MCF 10A (cell line): ENCODE measurements at places on chromosomes 4 and X. TPM values are rescaled to one million over a fixed set of nuclear protein-coding genes. Genes with fewer than 3 reads are reported as not detected.

SMARCAD1 gene
- total RNA-seq, result 38.1 and 44.1 TPM in 2 replicates

DMRTC1 gene
- not detected in 2 replicates for total RNA-seq

MAGEE1 gene
- 0.47 and 0.79 TPM in 2 replicates for total RNA-seq

AKAP14 gene
- not detected in 2 replicates for total RNA-seq

TMSB15A gene
- total RNA-seq, result not detected in 2 replicates

GUCY1A1 gene
- total RNA-seq, result 0.34 TPM in 1 of 2 replicates, not detected in the other

TMEM47 gene
- 1.6 TPM in 2 replicates for total RNA-seq

ADAMTS3 gene
- total RNA-seq, result 0.25 and 0.58 TPM in 2 replicates

SPANXC gene
- not detected in 2 replicates for total RNA-seq

RHOXF2 gene
- total RNA-seq, result not detected in 2 replicates

TRIM60 gene
- total RNA-seq, result not detected in 2 replicates

FAM53A gene
- total RNA-seq, result 5.0 and 6.6 TPM in 2 replicates

ZAR1 gene
- not detected in 2 replicates for total RNA-seq

PRIMPOL gene
- 19.2 and 20.7 TPM in 2 replicates for total RNA-seq

CT45A10 gene
- not detected in 2 replicates for total RNA-seq

PDGFRA gene
- total RNA-seq, result not detected in 2 replicates

TMPRSS11F gene
- total RNA-seq, result not detected in 2 replicates

LGI2 gene
- total RNA-seq, result 0.20 TPM in 1 of 2 replicates, not detected in the other

SERPINA7 gene
- not detected in 2 replicates for total RNA-seq

GLRA3 gene
- not detected in 2 replicates for total RNA-seq

SERTM2 gene
- total RNA-seq, result not detected in 2 replicates

DKK2 gene
- 0.07 and 0.30 TPM in 2 replicates for total RNA-seq

POLA1 gene
- 5.8 and 9.8 TPM in 2 replicates for total RNA-seq

FGA gene
- total RNA-seq, result not detected in 2 replicates

SPINK2 gene
- not detected in 2 replicates for total RNA-seq

RIPPLY1 gene
- not detected in 2 replicates for total RNA-seq

SHROOM4 gene
- 0.12 TPM in 1 of 2 replicates, not detected in the other for total RNA-seq

PABPC5 gene
- total RNA-seq, result not detected in 2 replicates

SLC49A3 gene
- not detected in 2 replicates for total RNA-seq

SPIN4 gene
- 4.6 and 6.9 TPM in 2 replicates for total RNA-seq

LETM1 gene
- 85.0 and 86.3 TPM in 2 replicates for total RNA-seq

EGF gene
- total RNA-seq, result 0.12 TPM in 1 of 2 replicates, not detected in the other

HELT gene
- total RNA-seq, result not detected in 2 replicates

CSAG2 gene
- not detected in 2 replicates for total RNA-seq

CHRDL1 gene
- not detected in 2 replicates for total RNA-seq

CXCL1 gene
- total RNA-seq, result 35.0 and 49.3 TPM in 2 replicates

FGB gene
- total RNA-seq, result not detected in 2 replicates

CT45A3 gene
- total RNA-seq, result not detected in 2 replicates

ZNF280C gene
- 5.5 and 6.6 TPM in 2 replicates for total RNA-seq

SLC4A4 gene
- not detected in 2 replicates for total RNA-seq

IL21 gene
- not detected in 2 replicates for total RNA-seq

REPS2 gene
- total RNA-seq, result 6.9 and 8.1 TPM in 2 replicates

HNRNPDL gene
- 159 and 222 TPM in 2 replicates for total RNA-seq

KLF8 gene
- 12.6 and 14.0 TPM in 2 replicates for total RNA-seq

TRPC5OS gene
- not detected in 2 replicates for total RNA-seq

NLGN3 gene
- total RNA-seq, result 0.42 and 0.44 TPM in 2 replicates
